ENCODE measurements at places on chromosomes 5 and 9.

- peak; percentile 0 for DNase-seq
Observed at GRCh38 chr5:123037104-123037418, 536 bp upstream of the PPIC start.

DNA sequence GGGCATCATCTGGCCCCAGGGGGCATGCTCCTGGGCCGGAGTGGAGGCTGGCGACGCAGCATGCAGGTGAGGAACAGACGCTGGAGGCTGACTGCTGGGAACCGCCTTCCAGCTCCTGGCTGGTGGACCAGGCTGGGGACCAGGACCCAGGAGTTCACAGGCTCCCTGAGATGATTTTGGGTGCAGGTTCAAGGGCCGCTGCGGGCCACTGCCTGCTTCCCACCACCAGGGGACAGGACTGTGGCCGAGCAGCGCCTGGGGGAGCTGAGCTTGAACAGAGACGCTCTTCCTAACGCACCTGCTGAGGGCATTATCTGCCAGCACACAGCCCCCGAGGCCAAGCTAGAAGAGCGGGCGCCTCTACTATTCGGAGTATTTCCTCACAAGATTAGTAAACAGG lies 132.1 kb upstream of the RAPGEF1 start:
- DNase-seq, result no peak

GRCh38 chr9:82057805-82058204 lies 69.2 kb downstream of the SPATA31D1 start:
- no peak for DNase-seq

DNA sequence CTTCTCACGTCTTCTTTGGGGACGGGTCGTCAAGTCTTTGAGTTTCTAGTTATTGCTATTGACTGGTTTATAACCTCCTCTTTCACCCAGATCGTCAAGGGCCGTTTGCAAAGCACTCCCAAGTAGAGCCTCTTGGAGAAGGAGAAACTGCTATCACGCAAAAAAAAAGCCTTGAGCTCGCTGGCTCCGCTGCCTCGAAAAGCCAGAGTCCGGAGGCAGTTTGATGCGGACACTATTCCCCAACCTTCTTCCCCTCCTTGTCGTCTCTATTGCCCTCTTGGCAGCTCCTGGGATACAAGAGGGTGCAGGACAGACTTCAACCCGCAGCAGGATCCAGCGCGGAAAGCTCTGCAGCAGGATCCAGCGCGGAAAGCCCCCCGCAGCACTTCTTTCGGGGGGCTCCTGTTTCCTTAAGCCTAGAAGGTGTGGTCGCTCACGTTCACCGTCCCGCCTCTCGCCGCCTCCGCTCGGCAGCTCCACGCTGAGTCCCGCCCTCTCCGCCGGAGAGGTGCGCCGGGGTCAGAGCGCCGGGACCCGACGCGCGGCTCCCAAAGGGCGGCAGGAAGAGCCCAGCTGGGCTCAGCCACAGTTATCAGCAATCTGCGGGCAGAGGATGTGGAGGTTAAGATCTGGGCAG lies at the start of gene PCDHAC1:
Gene PCDHAC1 (plus strand): TSS at position 494 of the 637 bp plus-strand sequence. CDS start 594 bp downstream, outside the sequence.
- no peak for DNase-seq

DNA sequence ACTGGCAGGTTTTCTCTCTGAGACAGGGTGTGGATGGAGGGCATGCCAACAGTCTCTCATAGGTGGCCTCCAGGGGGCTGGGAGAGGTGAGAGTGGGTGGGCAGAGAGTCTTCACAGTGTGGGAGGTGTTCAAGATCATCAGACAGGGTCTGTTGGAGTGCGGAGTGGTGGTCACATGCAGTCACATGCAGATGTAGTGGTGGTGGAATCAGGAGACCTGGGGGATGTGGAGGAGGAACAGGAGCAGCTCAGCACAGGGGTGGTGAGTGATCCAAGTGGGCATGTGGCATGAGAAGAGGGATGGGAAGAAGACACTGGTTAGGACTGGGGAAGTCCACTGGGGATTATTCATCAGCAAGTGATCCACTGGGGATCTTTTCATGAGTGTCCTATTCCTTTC lies 5.8 kb downstream of the GM2A start:
- DNase-seq, result no peak

- peak; percentile 86 for DNase-seq
Observed at GRCh38 chr9:87713278-87713987, 12.5 kb upstream of the CTSL start.

Data from astrocyte of the cerebellum (primary cell).